ENCODE measurements at places on chromosomes 3 and 15. TPM values are rescaled to one million over a fixed set of nuclear protein-coding genes. Genes with fewer than 3 reads are reported as not detected.

The VGLL4 gene
- polyA plus RNA-seq: 26.3 TPM

The TM4SF1 gene
- polyA plus RNA-seq: 172 TPM

The SLITRK3 gene
- 0.94 TPM for polyA plus RNA-seq

The HTR3E gene
- polyA plus RNA-seq: not detected

The UROC1 gene
- polyA plus RNA-seq: not detected

The CPN2 gene
- polyA plus RNA-seq: not detected

The RBPMS2 gene
- 7.9 TPM for polyA plus RNA-seq

The PPARG gene
- 3.4 TPM for polyA plus RNA-seq

The ROPN1 gene
- polyA plus RNA-seq: not detected

Measured in esophagus (tissue), 2 donors.